ENCODE measurements at places on chromosomes 16 and 17.

GRCh38 chr16:23303685-23304084, 1.6 kb downstream of the SCNN1B start:
- DNase-seq = no peak

DNA sequence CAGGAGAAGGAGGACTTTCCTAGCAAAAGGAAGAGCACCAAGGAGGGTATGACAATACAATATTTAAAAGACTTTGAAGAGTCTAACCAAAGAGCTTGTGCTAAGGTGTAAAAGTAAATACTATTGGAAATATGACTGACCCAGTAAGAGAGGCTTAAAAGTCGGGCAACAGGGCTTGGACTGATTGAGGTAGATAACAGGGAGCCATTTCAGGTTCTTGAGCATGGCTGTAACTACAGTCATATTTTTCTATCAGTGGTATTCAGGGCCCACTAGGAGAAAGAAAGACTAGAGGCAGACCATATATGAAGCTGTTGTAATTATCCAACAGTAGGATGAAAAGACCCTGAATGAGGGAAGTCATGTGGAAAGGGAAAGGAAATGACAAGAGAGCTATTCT, 62.3 kb downstream of the SMURF2 start:
- DNase-seq = no peak

DNA sequence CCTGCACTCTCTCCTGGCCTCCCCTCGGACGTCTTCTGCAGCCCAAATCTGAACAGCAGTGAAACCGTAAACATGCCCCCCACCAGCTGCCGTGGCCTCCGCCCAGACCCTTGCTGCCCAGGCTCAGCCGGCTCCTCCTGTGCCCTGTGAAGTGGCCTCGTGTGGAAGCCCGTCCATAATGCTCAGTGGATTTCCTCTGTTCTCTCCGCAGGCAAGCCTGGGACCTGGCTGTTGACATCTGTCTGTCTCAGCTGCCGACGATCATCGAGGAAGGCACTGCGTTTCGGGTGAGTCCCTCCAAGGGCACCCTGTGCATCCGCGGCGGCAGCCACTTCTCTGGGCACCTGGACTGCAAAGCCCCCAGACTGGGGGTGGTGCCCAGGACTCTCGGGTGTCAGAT, 153.9 kb upstream of the CHMP6 start:
- DNase-seq = no peak

- no peak for DNase-seq
Observed at GRCh38 chr16:50884066-50884860, 142.4 kb downstream of the CYLD start.

DNA sequence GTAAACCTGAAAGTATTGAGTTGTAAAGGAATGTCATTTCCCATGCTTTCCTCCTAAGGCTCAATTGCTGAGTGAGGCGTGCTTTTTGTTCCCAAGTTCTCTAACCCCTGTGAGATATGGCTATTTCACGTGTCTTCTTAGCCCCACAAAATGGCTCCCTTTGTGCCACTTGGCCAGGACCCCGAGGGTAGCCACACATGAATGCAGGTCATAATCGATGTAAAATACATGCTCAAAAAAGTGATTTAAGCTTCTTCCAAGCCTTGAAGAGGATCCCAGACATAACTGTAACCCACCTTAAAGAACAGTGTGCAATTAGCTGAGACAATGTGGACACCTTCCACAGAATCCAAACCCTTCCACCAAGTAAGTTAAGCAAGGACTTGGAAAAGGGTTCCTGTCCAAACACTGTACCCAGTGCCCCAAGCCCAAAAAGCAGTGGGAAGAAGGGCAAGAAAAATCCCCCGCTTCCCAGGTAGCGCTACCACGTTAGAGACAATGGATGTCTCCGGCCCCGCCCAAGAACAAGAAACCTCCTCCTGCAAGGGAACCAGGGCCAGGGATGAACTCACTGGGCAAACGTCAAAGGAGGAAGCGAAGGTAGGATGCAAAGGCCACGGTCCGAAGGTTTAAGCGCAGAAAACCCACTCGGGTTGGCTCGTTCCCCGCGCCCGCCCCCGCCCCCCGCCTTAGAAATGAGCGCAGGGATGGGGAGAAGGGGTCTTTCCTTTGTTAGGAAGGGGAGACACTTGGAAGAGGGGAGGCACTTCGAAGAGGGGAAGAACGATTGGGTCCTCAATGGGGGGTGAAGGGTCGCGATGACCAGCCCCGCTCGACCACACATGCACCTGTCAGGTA, 1.2 kb downstream of the JPT1 start:
- DNase-seq = no peak

- no peak for DNase-seq
Observed at GRCh38 chr16:14350626-14351025, 279.4 kb downstream of the PARN start.

GRCh38 chr17:1683459-1683858, 1.2 kb downstream of the PRPF8 start:
- no peak for DNase-seq

- no peak for DNase-seq
Observed at GRCh38 chr17:33551075-33551474, 258.0 kb upstream of the ASIC2 start.

- no peak for DNase-seq
Observed at GRCh38 chr17:27446569-27447301, 9.5 kb upstream of the KSR1 start.

GRCh38 chr16:30482366-30482765, 9.8 kb downstream of the ITGAL start:
- DNase-seq = no peak

DNA sequence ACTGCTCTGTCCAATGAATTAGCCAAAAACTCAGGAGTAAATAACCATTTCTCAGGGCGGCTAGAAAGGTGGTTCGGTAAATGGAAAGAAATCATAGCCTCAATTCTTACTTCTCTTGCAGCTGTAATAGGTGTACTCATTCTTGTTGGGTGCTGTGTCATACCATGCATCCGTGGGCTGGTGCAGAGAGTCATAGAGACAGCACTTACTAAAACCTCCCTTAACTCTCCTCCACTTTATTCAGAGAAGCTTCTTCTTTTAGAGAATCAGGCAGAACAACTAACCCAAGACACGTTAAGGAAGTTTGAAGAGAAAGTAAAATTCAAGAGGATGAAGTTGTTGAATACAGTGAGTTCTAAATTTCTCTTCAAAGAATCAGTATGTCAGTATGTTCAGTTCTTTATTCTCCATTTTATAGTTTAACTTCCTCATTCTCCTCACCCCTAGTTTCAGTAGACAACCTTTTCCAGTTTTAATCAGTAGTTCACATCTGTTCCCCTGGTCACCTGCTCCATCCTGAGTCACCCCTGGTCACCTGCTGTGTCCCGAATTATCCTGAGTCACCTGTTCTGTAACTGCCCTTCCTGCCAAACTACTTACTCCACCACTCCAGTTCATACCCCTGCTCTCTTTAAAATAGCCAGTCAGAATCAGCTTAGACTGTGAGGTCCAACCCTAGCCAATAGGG, 85.9 kb downstream of the EMP2 start:
- no peak for DNase-seq

- DNase-seq = no peak
Observed at GRCh38 chr16:2992383-2993081, 12.3 kb upstream of the PKMYT1 start.

DNA sequence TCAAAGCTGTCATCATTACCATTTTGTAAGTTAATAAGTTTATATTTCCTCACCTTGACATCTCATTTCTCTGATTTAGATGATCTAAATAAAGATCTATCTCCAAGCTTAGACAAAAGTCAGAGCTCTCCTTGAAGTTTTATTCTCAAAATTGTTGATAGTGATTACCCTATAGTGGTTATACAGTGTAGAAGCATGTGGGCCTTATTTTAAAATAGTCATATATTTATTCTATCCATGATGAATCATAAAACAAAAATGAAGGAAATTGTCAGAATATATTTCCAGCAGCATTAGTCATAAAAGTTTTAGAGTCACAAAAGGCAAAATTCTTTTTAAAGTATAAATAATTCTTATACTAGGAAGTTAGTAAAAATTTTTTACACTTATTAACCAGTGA, 49.0 kb downstream of the RHOT1 start:
- no peak for DNase-seq

DNA sequence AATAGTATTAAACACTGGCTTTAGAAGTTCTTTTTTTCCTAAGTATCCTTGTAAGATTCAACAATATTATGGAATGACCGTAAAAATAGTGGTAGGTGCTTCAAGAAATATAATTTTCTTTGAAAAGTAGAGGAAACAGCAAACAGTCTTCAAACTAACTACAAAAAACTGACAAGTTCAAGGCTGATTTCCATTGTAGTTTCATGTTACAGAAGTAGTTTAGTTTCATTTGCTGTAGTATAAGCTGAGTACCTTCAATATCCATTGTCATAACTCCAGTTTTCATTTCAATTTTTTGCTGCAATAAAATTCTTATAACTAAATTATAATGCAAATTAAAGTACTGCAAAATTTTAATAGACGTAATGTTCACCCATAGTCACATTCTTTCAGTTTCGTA, 19.3 kb downstream of the PHKB start:
- DNase-seq = no peak

DNA sequence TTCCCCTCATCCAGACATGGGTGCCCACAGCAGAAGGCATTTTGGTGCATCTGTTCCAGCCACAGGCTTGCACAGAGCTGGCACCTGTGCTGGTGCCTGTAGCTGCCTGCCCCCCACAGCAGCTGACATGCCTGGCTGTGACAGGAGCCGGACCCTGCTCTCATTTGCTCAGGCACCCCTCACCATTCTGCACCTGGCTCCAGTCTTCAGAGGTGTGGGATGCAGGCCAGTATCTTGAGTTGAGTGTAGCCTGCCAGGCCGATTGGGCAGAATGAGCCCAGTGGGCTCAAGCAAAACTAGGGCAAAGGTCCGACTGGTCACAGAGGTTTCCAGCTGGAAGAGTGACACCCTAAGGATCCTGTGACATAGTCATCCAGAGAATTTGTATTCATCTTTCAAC, 887.7 kb downstream of the CDH11 start:
- DNase-seq = no peak

GRCh38 chr16:54921206-54921824, 9.3 kb upstream of the IRX5 start:
- no peak for DNase-seq

- DNase-seq = no peak
Observed at GRCh38 chr16:87161822-87162676, 155.1 kb downstream of the C16orf95 start.

DNA sequence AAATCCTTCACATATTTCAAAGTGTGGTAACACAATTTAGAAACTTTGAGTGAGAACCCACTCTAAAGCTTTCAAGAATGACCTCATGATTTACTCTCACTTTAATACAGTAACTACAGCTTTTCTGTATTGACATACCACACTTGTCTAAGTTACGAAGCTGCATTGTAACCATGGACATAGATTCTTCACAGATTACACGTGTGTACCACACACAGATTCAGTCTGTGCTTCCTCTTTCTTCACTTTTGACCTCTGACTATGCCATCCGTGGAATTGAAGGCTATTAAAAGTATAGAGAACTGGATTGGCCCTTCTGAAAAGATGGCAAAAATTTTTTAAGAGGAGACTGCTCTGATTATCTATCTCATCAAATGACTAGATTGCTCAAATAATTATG, 172.7 kb downstream of the TANC2 start:
- no peak for DNase-seq

GRCh38 chr16:9151597-9151996, 60.2 kb downstream of the HAPSTR1 start:
- DNase-seq = no peak

DNA sequence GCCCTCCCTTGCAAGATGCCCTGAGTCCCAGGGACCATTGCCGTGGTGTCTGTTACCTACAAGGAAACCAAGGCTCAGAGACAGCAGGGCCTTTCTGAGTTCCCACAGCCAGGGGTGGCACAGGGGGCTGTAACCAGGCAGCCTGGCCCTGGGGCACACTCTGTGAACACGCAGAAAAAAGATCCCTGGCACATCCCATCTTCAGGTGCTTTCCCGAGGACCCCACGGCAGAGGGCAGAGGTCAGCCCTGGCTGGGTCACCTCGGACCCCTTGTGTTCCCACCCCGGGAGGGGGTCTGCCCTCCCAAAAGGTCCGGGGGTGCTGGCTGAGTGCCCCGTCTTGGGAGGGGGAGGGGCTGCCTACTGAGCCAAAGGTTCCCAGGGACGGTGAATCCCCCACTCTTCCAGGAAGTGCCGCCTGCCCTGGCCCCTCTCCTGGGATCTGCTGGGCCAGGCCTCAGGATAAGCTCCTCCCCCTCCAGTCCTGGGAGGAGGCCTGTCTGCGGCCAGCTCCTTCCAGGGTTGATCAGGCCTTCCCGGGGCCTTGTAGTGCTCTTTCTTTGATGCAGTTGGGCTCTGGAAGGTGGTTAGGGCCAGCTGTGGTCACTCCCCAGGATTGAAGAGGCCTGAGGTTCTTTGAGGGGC, 8.1 kb downstream of the GLIS2 start:
- DNase-seq = no peak

- no peak for DNase-seq
Observed at GRCh38 chr17:14621826-14622614, 321.1 kb downstream of the HS3ST3B1 start.

DNA sequence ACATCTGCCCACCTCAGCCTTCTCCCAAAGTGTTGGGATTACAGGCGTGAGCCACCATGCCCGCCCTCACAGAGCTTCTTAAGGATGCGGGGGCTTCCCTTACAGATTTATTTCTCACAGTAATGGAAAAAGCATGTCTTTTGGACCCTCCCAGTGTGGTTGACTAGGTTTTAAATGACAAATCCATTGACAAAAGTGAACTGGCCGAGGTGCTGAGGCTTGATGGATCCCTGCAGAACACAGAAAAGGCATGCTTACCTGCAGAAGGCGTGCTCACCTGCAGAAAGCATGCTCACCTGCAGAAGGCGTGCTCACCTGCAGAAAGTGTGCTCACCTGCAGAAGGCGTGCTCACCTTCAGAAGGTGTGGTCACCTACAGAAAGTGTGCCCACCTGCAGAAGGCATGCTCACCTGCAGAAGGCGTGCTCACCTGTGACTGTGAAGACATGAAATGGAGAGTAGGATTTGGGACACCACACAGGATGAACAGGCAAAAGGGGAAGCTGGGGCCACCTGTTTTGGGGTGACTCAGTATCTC, 15.1 kb upstream of the BBS2 start:
- no peak for DNase-seq

GRCh38 chr16:66758086-66758485, 6.7 kb upstream of the DYNC1LI2 start:
- DNase-seq = no peak

DNA sequence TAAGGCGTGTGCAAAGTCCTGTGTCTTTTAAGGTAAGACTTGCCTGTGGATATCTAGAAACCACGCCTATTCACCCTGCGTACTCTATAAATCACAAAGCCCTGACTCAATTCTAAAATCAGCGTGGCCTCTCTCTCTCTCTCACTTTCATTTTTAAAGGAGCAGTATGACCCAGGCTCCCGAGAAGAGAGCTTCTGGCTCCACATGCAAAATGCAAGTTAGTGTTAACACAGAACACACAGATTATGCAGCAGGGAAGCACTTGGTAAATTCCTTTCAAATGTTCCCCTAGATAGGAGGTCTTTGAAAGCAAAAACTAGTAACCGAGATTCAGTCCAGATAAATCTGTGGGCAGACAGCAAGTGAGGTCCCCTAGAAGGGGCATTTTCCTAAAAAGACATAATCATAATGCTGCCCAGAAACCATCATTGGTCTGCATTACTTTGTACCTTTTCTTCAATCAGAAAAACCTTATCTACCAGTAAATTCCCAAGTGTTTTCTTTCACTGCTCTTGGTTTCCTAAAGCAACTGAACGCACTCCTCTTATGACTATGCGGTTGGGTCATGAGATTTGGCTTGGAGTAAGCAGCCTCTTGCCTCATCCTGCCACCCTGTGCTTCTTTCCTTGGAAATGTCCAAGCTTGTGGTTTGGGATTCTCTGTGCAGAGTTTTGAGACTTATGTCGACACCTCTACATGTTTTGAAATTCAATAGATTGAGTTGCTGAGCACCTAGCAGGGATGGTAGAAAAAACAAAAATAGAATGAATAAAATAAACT, 31.7 kb upstream of the KCNJ2 start:
- DNase-seq = no peak

- peak; percentile 40 for DNase-seq
Observed at GRCh38 chr17:82592767-82593589, 55.3 kb downstream of the WDR45B start.

All from activated CD4-positive, CD25-positive, alpha-beta regulatory T cell treated with anti-CD3 and anti-CD28 coated beads, Interleukin-2, amount 50 U/mL, for 16 hours (primary cell).